Activated CD4-positive, alpha-beta T cell treated with anti-CD3 and anti-CD28 coated beads, Interleukin-2, amount 50 U/mL, for 48 hours (primary cell): ENCODE measurements at places on chromosomes 2 and 18.

GRCh38 chr18:3879114-3879835 is 429.3 kb downstream of the TGIF1 start:
- DNase-seq, result no peak

- DNase-seq, result no peak
Observed at GRCh38 chr18:57436965-57437333, 1.8 kb downstream of the ONECUT2 start.

DNA sequence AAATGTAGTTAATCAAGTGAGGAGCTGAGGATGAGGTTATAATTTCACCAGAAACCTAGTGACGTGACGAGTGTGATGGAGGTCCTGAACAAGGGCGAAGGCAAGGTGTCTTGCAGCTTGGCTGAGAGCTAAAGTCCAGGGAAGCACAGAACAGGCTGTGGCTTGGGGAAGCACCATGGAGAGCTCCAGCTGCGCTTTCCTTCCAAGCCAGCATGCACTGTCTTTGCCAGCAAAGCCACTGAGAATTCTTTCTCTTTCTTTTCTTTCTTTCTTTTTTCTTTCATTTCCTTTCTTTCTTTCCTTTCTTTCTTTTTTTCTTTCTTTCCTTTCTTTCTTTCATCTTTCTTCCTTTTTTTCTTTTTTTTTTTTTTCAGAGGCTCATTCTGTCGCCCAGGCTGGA is 239.3 kb downstream of the FBXO15 start:
- no peak for DNase-seq

- no peak for DNase-seq
Observed at GRCh38 chr2:130749641-130750040, 5.7 kb upstream of the AMER3 start.

GRCh38 chr2:21930226-21930625 is 806.5 kb downstream of the TDRD15 start:
- no peak for DNase-seq

DNA sequence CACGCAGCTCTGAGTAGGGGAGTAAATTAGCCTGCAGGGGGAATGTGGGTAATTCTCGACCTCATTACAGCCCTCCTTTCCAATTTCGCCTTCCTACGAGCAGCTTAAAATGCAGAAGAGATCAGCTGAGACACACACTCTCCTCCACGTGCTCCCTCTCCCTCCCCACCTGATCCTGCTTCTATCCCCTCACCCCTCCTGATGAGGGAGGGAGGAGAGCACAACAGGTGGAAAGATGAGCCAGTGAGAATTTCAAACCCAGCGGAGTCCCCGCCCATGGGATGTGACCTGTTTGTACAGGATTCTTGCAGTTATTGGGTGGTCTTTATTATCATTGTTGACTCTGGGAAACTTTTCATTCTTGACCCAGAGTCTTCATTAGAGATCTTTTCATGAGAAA is 35.5 kb downstream of the DDX18 start:
- no peak for DNase-seq

DNA sequence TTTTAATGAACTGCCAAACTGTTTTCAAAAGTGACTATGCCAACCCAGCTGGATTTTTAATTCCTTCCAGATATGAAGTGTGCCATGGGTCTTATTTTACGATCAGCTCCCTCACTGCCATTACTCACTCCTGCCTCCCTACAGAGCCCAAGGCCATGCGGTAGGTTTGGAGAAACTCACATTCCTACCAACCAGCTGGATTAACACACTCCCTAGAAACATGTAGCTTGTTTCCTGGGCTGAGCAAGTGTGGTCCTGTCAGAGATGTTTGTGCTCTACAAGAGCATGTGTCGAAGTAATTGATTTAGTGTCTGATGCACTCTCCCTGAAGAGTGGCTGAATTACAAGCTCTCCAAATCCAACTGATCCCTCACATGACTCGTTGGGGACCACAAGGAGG is 82.5 kb downstream of the SPP2 start:
- no peak for DNase-seq

DNA sequence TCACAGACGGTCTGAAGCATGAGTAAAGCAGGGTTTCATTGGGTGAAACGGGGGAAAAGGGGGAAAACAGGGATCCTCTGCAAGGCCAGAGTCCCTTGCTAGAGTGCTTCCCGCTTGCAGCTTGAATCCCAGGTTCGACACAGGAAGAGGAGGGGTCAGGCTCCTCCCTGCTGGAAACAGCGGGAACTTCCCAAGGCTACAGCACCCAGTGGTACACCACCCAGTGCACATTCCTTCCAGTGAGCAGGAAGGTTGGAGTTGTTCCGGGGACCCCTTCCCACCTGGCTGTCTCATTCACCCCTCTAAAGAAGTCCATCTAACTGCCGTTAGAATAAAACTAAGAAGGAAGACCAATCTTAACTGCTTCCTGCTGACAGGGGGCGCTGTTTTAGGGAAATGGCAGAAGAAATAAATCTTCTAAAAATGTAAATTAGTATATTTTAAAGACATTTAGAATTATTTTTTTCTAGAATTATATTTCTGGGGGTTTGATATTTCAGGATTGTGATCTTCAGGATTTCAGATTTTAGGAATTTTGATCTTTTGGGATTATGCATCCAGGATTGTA is 230.9 kb downstream of the RBM43 start:
- DNase-seq, result no peak

DNA sequence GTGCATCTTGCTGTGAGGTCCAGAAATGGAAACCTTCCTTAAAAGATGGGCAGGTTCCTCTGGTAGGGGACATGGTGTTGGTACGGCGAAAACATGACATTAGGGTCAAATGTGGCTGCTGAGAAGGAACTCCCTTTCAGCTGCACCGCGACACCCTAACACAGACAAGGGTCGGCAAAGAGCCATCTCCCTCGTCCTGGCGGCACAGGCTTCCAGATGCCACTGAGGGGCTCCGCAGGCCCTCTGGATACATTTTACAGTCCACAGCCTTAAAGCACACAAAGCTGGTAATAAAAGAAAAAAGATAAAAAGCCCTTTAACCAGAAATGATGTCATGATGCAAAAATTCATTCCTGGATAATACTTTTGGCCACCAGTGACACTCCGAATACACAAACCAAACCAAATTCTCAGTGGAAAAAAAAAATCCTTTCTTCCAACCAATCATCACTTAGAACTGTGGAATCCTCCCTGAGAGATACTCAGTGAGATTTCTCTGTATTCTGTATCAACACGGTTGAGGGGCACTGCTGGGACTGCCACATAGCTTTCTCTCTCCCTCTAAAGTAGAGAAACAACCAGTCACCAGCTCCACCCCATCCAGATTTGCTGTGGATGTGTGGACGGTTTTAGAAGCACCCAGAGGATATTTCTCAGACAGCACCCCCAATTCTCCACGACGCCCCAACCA is 174.8 kb downstream of the HDAC4 start:
- DNase-seq, result no peak

GRCh38 chr2:36441816-36442215 is 86.2 kb downstream of the CRIM1 start:
- no peak for DNase-seq

- DNase-seq, result no peak
Observed at GRCh38 chr2:151056870-151057269, 204.8 kb downstream of the RBM43 start.

DNA sequence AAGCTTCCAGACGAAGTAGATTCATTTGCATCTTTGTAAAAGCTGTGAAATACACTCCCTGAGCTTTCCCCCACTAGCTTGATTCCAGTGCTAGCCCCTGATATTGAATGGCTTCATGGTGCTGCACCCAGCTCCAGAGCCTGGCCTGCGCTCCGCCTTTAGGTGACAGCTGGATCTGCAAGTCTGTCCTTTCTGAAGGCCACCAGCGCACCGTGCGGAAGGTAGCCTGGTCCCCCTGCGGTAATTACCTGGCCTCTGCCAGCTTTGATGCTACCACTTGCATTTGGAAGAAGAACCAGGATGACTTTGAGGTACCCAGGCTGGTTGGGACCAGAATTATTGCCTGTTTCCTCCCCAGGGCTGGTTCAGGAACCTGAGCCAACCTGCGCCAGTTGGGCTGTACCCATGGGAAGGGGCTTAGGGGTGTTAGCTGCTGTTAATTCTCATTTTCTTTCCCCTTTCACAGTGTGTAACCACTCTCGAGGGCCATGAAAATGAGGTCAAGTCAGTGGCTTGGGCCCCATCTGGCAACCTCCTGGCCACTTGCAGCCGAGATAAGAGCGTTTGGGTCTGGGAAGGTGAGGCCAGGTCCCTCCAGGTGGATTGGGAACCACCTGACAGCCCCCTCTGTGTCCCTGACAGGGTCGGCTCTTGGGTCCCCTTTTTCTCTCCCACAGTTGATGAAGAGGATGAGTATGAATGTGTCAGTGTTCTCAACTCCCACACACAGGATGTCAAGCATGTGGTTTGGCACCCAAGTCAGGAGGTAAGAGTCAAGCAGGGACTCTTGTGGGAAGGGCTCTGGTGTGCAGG is 1.3 kb downstream of the CIAO1 start:
- DNase-seq, result peak; percentile 69

DNA sequence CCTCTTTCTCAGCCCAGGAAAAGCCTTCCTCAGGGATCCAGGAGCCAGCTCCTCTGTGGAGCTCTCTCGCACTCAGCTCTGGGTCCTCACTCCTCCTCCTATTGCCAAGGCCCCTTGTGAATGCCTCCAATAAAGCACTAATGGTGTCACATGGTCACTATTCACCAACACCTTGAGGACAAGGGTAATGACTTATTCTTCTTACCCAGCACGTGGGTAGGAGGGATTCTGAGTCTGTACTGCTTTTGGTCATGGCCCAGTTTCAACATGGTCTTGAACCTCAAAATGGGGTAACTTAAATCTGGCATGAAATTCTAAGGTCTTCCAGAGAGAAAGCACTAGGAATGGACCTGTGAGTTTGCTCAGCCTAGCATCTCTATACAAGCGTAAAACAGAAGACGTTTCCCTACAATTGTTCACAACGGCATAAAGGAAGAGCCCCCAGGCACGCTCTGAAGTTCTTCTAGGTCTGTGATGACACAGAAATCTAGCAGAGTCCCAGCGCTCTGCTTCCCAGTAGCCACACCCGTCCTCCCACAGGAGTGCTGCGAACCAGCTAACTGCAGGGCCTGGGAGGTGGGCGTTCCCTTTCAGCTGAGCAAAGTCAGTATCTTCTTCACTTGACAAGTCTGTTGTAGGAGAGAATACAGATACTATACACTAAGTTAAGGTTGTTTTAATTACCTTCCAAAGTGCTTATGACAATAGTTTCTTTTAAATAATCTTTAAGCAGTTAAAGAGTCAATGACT is 14.6 kb upstream of the KIDINS220 start:
- no peak for DNase-seq

GRCh38 chr2:100934504-100935371 is 67.4 kb upstream of the RPL31 start:
- no peak for DNase-seq

- no peak for DNase-seq
Observed at GRCh38 chr2:162490052-162490717, 146.3 kb downstream of the GCA start.

DNA sequence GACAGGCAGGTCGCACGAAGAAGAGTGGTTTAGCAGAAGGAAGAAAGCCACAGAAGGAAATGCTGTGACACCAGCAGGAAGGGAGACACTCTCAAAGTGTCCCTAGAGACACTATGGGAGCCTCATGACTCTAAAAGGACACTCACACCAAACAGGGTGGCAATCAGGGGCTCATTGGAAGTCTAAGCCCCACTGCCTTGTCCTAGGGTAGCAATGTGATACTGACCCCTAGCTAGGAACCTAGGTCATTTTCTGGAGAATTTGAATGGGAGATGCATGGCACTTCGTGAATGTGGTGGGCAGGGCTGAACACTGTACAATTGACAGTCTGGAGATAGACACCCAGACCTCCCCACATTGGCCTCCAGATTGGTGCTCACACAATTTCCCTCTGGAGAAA is 385.0 kb downstream of the EIPR1 start:
- DNase-seq, result no peak

DNA sequence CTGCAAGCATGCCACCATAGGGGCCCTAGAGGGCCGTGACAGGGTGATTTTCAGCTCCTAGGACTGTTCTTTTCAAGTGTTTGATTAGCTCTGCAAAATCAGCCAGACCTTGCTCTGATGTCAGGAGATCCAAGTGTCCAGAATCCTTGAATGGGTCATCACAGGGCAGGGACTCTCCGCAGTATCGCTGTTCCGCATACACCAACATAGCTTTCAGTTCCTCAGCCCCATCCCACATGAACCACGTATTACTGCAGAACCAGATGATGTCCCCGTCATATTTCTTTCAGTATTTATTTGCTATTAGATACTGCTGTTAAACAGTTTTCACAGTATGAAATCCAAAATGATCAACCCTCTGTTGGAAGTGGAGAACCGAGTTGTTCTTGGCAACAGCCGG is 46.6 kb upstream of the RFX8 start:
- no peak for DNase-seq

- no peak for DNase-seq
Observed at GRCh38 chr2:167134381-167135072, 246.2 kb downstream of the XIRP2 start.

DNA sequence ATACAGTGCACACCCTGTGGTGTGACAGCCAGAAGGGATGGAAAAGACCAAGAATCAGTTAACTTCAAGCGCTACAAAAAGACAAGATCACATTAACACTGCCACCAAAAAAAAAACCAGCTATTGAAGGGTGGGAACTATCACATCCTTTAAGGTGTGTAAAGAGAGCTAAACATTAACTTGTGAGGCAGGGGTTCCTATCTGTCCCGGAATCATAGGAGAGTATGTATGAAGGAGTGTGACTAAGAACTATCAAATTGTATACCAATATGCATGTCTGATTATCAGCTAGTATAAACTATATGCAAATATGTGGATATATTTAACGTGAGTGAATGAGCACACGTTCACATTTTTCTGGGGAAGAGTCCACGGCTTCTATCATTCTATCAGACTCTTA is 88.4 kb upstream of the DNER start:
- DNase-seq, result no peak

GRCh38 chr18:78242806-78243205 is 736.8 kb upstream of the SALL3 start:
- DNase-seq, result no peak
